AG20443 (cell line): ENCODE measurements at places on chromosomes 13 and 19.

DNA sequence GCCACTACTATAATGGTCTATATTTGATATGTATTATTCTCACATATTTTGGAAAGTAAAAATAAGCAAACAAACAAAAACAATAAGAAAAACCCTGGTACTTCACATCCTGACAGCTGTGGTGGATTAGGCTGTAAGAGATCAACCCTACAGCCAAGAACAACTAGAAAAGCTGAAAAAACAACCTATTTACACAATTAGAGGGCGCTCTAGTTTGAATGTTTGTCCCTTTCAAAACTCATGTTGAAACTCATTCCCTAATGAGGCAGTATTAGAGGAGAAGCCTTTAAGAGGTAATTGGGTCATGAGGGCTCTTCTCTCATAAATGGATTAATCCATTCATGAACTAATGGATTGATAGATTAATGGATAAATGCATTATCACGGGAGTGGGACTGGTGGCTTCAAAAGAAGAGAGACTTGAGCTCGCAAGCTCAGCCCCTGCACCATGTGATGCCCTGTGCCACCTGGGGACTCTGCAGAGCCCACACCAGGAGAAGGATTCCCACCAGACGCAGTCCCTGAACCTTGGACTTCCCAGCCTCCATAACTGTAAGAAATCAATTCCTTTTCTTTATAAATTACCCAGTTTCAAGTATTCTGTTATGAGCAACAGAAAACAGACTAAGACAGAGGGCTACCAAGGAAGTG, 733.9 kb upstream of the ARGLU1 start:
- DNase-seq = no peak

GRCh38 chr19:6211632-6212402, 68.0 kb downstream of the MLLT1 start:
- DNase-seq = no peak

GRCh38 chr13:83879431-83880171, 2.7 kb downstream of the SLITRK1 start:
- DNase-seq = peak; percentile 7

DNA sequence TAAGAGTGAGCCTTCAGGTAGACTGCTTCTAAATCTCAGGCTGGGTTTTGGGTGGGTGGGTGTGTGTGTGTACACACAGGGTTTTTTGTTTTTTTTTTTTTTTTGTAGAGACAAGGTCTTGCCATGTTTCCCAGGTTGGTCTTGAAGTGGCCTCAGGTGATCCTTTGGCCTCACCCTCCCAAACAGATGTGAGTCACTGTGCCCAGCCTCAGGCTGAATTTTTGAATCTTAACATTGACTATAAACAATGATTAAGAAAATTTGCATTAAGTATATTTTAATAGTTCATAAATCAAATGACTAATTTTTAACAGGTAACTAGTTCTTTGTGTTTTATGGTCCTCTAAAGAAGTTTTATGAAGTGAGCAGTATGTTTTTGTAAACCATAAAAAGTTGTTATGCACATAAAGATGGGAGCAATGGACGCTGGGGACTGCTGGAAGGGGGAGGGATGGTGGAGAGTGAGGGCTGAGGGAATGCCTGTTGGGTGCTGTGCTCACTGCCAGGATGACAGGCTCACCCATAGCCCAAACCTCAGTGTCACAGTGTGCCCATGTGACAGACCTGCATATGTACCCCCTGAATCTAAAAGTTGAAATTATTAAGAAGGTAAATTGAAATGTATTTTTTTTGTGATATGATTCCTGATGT, 60.2 kb downstream of the ZNF136 start:
- DNase-seq = no peak

GRCh38 chr19:2034729-2035589, 16.1 kb downstream of the MKNK2 start:
- peak; percentile 69 for DNase-seq

- peak; percentile 37 for DNase-seq
Measured at GRCh38 chr19:46133101-46133627, 8.7 kb upstream of the IGFL3 start.

DNA sequence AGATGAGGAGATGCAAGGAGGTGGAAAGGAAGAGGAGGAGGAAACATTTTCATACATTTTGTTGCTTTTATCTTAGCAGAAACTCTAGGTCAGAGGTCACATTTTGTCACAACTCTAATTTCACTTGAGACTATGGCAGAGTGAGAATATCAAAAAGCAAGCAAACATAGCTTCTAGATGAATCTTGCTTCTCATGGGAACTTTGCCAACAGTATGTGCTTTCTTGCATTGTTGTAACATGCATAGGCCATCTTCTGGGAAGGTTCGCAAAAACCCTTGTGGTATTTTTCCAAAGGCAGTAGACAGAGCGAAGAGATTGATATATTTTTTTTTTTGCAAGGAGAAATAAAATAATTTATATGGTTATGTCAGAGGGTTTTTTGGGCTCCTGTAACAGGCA, 291.3 kb downstream of the MTUS2 start:
- DNase-seq = no peak

DNA sequence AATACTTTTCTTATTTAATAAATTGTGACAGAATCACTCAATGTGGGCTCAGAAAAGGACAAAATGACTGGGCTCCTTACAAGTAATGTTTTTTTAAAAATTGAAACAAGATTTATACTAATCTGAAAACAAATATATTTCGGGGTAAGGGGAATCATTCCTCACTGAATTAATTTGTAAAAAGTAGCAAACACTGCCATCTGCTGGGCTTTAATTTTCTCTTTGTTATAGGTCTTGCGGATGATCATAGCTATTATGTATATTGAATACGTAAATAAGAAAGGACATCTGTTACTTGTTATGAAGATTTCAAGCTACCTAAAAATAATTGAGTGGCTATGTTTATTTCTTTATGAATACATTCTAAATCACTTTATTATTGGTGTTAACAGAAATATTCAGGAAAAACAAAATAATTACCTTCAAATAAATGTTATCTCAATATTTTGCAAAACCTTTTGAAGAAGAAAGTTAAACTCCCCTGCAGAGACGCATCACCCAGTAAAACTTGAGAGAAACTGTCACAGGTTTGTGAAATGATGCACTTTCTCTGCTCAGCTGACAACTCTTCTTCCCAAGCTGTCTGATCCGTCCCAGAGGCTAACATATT, 17.8 kb upstream of the ENOX1 start:
- peak; percentile 30 for DNase-seq

DNA sequence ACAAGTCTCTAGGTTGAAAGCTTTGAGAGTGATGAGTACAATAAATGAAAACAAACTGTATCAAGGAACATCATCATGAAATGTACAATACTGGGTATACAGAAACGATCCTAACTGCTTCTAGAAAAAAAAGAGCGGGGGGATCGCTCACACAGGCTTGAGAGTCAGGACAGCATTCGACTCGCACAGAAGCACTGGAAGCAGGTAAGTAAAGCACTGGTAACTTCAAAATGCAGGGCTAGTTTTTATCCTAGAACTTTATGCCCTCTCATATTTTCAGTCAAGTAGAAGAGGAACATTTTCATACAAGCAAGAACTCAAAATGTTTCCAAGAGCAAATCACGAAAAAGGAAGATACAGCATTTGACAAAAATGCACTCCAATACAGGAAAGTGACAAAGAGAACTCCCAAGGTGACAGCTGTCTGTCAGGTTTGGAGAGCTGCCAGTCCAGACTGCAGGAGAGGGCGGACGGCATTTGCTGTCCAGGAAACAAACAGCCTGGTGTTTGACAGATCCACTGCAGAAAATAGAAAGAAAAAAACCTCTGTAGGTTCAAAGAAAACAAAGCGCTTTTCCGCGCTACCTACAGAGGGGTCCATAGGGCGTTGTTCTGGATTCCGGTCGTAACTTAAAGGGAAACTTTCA, 58.2 kb upstream of the XPO4 start:
- no peak for DNase-seq

GRCh38 chr13:79457390-79457789, 23.6 kb upstream of the NDFIP2 start:
- DNase-seq = no peak

GRCh38 chr13:34701919-34702318, 240.2 kb upstream of the NBEA start:
- no peak for DNase-seq

DNA sequence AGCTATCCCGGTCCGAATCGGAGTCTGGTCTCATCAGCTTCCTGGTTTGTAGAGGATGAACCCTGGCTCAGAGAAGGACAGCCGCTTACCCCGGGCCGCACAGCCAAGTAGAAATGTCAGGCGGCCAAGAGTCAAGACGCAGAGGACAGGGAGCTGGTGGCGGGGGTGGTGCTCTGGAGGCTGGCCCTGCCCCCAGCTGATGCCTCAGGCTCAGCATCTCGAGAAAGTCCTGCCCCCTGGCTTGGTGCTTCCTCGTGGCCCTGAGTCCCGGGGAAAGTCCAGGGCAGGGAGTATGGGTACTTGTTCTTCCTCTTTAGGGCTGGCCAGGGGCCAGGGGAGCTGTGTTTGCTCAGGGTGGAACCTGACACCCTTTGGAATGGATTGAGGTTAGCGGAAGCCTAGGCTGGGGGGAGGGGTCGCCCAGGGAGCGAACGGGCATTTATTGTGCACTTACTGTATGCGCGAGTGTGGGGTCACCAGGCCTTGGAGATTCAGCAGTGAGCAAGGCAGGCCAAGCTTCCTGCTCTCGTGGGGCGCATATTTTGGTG, 2.2 kb downstream of the TJP3 start:
- no peak for DNase-seq
